ENCODE measurements at places on chromosomes 4 and X. TPM values are rescaled to one million over a fixed set of nuclear protein-coding genes. Genes with fewer than 3 reads are reported as not detected.

DNA sequence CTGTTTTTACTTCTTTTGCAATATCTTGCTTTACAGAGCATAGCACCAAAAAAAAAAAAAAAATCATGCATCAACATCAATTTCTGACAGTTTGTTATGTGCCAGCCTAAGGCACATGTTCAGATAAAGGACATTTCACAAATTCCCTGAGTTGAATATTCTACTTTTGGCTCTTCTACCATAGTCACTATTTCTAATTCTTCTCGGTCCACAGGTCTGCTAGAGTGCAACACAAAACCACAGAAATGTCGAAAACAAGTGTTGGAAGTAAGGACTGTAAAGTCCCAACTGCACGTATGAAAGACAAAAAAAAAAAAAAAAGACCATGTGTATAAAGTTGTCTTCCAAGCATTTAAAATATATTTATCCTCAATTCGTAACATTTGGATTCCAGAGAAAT is 494.2 kb upstream of the INTU start:
- no peak overlapping the region for H3K27ac ChIP-seq
- H3K36me3 ChIP-seq: no peaks in the 10 kb centered on the region
- H3K4me1 ChIP-seq: no peaks in the 10 kb centered on the region
- H3K4me3 ChIP-seq: no peak overlapping the region

GRCh38 chr4:8828869-8829268 is 42.8 kb downstream of the HMX1 start:
- H3K4me1 ChIP-seq: no peaks in the 10 kb centered on the region
- no peak overlapping the region for H3K4me3 ChIP-seq
- H3K36me3 ChIP-seq: no peaks in the 10 kb centered on the region
- H3K27ac ChIP-seq: no peak overlapping the region

- H3K36me3 ChIP-seq: no peaks in the 10 kb centered on the region
- no peak for DNase-seq
- H3K4me1 ChIP-seq: no peaks in the 10 kb centered on the region
These were observed 85.6 kb downstream of the SLC39A8 start for GRCh38 chr4:102259702-102260101.

GRCh38 chr4:104494822-104495559 is at the start of gene CXXC4:
TSS of gene CXXC4 (minus strand) at chr4:104494894. CDS start at chr4:104491802, 3,092 bp downstream.
- peak; percentile 88 for DNase-seq
- H3K27me3 ChIP-seq: no peaks in the 10 kb centered on the region
- H3K4me3 ChIP-seq: peak within 1 kb of the TSS; percentile 71

DNA sequence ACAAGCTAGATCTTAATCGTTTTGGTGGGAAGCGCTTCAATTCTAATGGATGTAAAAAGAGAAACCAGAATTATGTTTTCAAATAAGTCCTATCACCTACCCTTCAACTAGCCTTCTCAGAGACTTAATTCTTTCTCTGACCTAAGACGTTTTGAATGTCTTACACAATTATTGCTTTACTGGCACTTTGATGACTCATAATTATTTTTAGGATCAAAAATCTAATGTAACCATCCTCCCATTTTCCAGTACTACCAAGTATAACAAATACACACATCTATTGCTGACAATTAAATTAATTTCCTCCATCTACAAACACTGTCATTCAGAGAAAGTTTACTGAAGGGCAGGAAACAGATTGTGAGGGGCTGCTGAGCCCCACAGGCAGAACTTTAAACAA is 108.6 kb downstream of the PPP3CA start:
- H3K27ac ChIP-seq: peak overlapping the region; percentile 13
- no peaks in the 10 kb centered on the region for H3K4me1 ChIP-seq
- no peak for DNase-seq
- H3K36me3 ChIP-seq: no peaks in the 10 kb centered on the region
- H3K27me3 ChIP-seq: no peaks in the 10 kb centered on the region
- H3K4me3 ChIP-seq: no peak overlapping the region

DNA sequence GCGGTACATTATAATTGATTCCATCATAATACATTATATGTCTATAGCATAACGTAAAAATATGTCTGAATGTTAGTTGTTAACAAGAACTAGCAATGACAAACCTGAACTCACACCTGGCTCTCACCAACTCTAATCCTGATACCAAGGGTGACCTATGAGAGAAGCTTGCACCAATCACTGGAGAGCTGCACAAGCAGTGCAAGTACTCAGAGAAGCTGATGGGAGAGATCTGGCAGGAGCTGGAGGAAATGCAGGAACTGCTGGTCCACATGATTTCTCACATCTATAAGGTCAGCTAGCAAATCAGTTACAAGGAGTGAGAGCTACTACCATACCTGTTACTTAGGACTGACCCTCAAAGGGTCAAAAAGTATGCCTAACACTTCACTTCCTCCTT is 74.8 kb downstream of the RAB28 start:
- H3K27me3 ChIP-seq: no peaks in the 10 kb centered on the region
- H3K4me3 ChIP-seq: no peak overlapping the region
- no peak overlapping the region for H3K27ac ChIP-seq
- H3K36me3 ChIP-seq: no peaks in the 10 kb centered on the region

DNA sequence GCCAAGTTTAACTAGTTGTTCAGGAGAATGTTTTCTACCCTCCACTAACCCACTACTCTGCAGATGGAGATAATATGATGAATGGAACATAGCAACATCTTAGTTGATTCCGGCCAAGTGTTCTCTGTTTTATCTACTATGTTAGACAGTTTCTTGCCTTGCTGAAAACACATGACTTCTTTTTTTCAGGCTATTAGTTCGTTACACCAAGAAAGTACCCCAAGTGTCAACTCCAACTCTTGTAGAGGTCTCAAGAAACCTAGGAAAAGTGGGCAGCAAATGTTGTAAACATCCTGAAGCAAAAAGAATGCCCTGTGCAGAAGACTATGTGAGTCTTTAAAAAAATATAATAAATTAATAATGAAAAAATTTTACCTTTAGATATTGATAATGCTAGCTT is 13.3 kb downstream of the ALB start:
- H3K27ac ChIP-seq: no peak overlapping the region
- H3K4me3 ChIP-seq: no peak overlapping the region
- no peak for DNase-seq
- no peaks in the 10 kb centered on the region for H3K4me1 ChIP-seq
- H3K36me3 ChIP-seq: no peaks in the 10 kb centered on the region
- no peaks in the 10 kb centered on the region for H3K27me3 ChIP-seq

DNA sequence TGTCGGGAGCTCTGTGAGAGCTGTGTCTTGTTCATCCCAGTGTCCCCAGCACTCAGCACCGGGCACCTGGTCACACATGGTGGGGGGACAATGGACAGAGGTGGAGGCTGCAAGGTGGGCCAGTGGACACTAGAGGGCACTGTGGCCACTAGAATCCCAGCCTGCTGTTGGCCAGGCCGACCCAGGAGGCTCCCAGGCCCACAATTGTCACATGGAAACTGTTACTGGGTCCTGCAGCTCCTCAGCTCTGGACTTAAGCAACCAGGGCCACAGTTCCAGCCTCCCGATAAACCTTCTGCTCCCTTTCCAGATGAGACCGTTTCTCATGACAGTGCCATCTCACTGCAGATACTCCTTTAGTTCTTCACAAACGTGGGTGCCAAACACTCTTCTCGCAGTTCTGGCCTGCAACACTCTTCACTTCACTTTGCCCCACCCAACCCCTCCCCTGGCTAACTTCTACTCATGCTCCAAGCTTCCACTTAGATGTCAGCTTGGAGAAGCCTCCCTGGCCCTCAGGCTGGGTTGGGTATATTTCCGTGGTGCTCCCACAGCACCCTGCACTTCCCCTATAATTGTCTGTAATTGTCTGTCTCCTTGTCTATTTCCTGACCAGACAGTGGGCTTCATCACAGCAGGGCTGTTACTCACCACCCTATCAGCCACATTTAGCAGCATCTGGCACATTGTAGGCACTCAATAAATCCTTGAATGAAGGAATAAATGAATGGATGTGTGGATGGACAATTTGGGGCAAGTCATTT is 3.5 kb upstream of the IQSEC2 start:
- no peaks in the 10 kb centered on the region for H3K4me1 ChIP-seq
- H3K27me3 ChIP-seq: no peaks in the 10 kb centered on the region
- no peaks in the 10 kb centered on the region for H3K36me3 ChIP-seq
- DNase-seq: peak; percentile 56

DNA sequence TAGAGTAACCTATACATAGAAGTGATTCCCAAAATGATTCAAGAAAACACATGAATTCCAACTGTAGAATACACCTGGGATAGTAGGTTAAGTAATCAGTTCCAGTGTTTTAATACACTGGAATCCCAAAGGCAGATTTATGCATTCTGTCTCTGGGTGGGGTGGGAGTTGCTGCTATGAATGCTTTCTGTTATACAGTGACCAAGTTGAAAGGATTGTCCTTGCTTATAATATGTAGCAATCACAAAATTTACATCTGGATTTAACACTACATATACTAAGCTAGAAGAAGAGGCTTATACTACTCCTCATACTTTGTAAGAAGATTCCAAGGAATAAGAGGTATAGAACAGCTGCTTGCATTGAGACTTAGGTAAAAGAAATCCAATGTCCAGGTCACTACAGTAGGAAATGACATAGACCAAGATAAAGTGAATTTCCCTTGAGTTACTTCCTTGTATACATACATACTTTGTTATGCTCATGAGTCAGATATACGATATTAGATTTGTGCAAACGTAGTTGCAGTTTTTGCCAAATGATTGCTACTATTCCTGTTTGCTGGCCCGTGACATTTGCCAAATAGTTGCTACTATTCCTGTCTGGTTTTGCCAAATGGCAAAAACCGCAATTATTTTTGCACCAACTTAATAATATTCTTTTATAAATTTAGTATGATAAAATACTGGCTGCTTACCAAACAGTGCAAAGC is 210.5 kb upstream of the DIAPH2 start:
- no peaks in the 10 kb centered on the region for H3K4me1 ChIP-seq
- no peaks in the 10 kb centered on the region for H3K36me3 ChIP-seq
- no peak overlapping the region for H3K27ac ChIP-seq
- DNase-seq: no peak
- no peaks in the 10 kb centered on the region for H3K27me3 ChIP-seq
- no peak overlapping the region for H3K4me3 ChIP-seq

DNA sequence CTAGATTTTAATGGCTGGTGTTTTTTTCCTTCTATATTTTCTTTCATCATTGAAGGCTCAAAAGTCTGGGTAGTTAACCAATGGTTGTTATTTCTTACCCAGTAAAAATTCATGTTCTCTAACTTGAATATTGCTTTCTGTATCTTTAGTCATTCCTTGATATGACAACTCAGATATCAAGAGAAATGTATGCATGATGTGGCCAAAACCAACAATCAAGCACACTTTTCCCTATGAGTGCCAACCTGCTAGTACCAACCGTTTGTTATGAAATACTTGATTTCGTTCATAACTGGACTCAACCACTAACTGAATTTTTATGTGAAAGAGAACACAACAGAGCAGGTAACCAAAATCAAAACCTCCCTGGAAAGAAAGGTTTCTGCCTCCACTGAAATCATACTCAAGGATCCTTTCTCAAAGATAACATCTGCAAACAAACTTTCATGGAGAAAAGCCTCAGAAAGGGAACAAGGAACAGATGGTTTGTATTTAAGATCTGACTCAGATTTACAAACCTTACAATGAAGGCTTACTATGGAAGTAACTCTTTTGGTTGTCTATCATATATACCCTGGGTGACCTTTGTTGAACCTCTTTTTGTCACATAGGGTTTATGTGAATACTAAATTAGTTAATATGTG is 8.3 kb upstream of the VEGFC start:
- no peaks in the 10 kb centered on the region for H3K36me3 ChIP-seq
- H3K4me1 ChIP-seq: no peaks in the 10 kb centered on the region
- no peak overlapping the region for H3K4me3 ChIP-seq

DNA sequence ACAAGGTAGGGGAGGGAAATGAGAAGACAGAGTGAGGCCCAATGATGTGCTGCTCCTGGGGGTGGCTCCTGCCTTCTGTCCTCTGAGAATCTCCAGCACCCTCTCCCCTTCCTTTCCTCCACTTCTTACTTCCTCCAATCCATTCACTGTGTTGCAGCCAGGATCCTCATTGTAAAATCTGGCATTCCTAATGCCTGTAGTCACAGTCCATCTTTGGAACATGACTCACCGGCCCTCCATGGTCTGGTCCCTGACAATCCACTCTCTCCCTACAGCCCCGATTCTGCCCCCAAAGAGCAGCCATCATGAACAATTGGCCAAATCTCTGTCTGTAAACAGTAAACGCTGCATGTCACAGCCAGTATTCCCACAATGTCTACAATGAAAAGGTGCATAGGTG is 72.9 kb downstream of the CLNK start:
- H3K27ac ChIP-seq: no peak overlapping the region
- no peak overlapping the region for H3K4me3 ChIP-seq
- no peaks in the 10 kb centered on the region for H3K4me1 ChIP-seq
- H3K36me3 ChIP-seq: no peaks in the 10 kb centered on the region
- no peak for DNase-seq
- no peaks in the 10 kb centered on the region for H3K27me3 ChIP-seq

DNA sequence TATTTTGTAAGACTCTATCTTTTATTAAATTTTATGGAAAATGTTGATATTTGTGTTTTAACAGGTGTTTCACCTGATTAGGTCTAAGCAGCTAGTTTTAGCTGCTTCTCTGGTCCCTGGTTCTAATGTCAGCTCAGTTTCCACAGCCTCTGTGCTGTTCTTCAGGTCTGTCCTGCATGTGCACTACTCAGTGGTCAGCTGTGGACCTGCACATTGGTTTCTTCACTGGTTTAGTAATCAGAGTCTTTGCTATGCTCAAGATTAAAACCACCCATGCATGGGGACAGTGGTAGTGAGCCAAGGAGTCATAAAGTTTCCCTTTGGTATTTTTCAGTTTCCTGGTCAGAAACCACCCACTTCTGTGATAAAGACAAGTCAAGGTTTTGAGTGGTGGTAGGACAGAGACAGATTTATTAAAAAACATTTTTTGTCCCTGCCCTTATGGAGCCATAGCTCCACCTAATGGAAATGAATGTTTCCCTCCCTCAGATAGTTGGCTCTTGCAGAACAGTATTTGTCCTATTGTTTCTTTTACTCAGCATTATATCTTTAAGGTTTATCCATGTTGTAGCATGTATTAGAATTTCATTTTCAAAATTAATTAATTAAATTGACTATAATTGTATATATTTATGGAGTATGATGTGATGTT is 36.8 kb upstream of the VBP1 start:
- H3K4me3 ChIP-seq: no peak overlapping the region
- H3K4me1 ChIP-seq: no peaks in the 10 kb centered on the region
- no peak for DNase-seq
- H3K36me3 ChIP-seq: no peaks in the 10 kb centered on the region
- H3K27ac ChIP-seq: no peak overlapping the region
- no peaks in the 10 kb centered on the region for H3K27me3 ChIP-seq

HPSE gene
- 2.3 TPM for total RNA-seq

ITM2A gene
- 24.7 TPM for total RNA-seq

CFP gene
- total RNA-seq: 1.9 TPM

All from testis (tissue), 5 donors.